ENCODE measurements at places on chromosomes 4 and X. TPM values are rescaled to one million over a fixed set of nuclear protein-coding genes. Genes with fewer than 3 reads are reported as not detected.

The NPY1R gene
- total RNA-seq = not detected

The CENPVL2 gene
- total RNA-seq = not detected

The TMEM35A gene
- total RNA-seq = not detected

The FRAS1 gene
- total RNA-seq = not detected

The TNIP3 gene
- total RNA-seq = 0.66 TPM

The IGFBP7 gene
- total RNA-seq = 0.45 TPM

The PFKFB1 gene
- total RNA-seq = 0.31 TPM

DNA sequence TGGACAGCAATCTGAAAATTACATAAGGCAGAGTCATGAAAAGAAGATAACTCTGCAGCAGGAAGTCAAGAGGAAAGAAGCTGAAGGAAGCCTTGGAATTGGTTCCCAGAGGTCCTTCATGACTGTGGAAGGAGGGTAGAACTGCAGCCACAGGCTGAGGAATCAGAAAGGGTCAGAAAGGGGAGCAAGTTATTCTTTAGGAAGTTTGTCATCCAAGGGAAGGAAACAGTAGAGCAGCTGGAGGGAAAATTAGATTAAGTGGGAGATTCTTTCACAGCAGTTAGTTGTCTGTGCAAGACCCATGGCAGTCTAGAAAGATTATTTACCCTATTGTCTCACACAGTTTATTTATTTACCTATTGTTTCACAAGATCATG lies 9.3 kb upstream of the ADH1C start:
- H3K4me1 ChIP-seq = no peaks in the 10 kb centered on the region
- no peaks in the 10 kb centered on the region for H3K27me3 ChIP-seq
- H3K4me3 ChIP-seq = no peak overlapping the region
- no peaks in the 10 kb centered on the region for H3K36me3 ChIP-seq
- no peak for DNase-seq

DNA sequence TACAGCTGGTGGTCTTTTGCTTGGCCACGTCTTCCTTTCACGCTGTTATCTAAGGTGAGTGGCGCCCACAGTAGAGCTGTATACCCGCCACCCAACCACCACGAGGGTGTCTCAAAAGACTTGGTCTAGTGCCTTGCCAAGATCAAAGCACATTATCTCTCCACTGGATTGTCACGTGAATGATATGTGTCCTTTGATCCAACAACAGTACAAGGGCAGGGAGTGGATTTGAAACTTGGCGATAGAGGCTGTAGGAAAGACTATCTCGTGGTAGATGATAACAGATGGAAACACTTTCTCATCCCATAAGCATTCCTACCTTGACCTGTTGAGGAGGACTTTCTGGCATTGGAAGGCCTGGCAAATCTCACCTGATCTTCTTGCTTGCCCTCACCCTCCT lies 37.7 kb upstream of the BCLAF3 start:
- H3K36me3 ChIP-seq = no peaks in the 10 kb centered on the region
- H3K27ac ChIP-seq = no peak overlapping the region
- no peaks in the 10 kb centered on the region for H3K4me1 ChIP-seq
- DNase-seq = no peak

- no peaks in the 10 kb centered on the region for H3K27me3 ChIP-seq
- no peaks in the 10 kb centered on the region for H3K4me1 ChIP-seq
- H3K27ac ChIP-seq = no peak overlapping the region
- no peaks in the 10 kb centered on the region for H3K36me3 ChIP-seq
Measured at GRCh38 chrX:127405946-127406345, 586.4 kb downstream of the PRR32 start.

DNA sequence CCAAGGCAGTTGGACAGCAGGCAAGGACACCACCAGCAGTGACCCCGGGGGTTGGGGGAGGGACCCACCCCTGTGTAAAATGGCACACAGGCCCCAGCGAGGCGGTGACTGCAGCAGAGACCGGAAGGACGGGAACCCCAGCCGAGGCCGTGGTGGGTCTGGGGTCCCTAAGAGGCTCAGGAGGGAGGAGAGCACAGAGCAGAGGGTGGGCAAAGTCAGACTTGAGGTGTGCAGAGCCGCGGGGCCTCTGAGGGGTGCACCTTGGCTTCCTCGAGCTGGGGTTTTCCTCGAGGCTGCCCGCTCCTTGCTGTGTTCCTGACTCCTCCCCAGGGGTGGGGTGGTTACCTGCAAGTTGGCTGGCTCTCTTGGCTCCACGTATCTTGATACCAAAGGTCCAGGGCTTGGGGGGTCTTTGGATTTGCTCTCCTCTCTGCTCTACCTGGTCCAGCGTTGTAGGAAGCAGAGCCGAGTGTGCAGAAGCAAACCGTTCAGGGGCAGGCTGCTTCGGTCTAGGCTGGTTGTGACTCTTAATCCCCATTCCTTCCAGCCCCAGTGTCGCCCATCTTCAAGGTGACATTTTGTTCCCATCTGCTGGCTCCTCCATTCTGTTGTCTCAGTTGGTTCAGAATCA lies 37.9 kb upstream of the SORCS2 start:
- peaks cover 2% of the 10 kb centered on the region for H3K27me3 ChIP-seq
- no peak for DNase-seq

DNA sequence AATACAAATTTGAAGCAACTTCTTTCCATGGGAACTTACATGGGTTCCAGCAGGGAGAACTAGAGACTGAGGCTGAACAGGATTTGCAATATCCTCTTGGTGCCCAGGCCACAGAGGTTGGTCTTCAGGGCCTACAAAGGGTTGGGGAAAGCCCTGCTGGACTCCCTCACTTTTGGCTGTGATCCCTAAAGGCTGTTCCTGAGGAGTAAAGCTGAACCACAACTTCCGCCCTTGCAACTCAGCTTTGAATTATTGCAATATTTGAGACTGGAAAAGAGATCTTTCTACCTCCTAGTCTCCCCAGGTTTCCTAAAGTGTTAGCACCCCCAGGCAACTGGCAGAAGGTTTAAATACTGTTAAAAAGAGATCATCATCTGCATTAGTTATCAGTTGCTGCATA lies 26.9 kb downstream of the DCHS2 start:
- no peaks in the 10 kb centered on the region for H3K27me3 ChIP-seq
- no peak for DNase-seq
- no peak overlapping the region for H3K27ac ChIP-seq

GRCh38 chr4:153453402-153453801 lies 12.8 kb upstream of the TMEM131L start:
- H3K4me3 ChIP-seq = no peak overlapping the region
- no peaks in the 10 kb centered on the region for H3K27me3 ChIP-seq
- peaks cover 13% of the 10 kb centered on the region for H3K4me1 ChIP-seq
- H3K36me3 ChIP-seq = no peaks in the 10 kb centered on the region

DNA sequence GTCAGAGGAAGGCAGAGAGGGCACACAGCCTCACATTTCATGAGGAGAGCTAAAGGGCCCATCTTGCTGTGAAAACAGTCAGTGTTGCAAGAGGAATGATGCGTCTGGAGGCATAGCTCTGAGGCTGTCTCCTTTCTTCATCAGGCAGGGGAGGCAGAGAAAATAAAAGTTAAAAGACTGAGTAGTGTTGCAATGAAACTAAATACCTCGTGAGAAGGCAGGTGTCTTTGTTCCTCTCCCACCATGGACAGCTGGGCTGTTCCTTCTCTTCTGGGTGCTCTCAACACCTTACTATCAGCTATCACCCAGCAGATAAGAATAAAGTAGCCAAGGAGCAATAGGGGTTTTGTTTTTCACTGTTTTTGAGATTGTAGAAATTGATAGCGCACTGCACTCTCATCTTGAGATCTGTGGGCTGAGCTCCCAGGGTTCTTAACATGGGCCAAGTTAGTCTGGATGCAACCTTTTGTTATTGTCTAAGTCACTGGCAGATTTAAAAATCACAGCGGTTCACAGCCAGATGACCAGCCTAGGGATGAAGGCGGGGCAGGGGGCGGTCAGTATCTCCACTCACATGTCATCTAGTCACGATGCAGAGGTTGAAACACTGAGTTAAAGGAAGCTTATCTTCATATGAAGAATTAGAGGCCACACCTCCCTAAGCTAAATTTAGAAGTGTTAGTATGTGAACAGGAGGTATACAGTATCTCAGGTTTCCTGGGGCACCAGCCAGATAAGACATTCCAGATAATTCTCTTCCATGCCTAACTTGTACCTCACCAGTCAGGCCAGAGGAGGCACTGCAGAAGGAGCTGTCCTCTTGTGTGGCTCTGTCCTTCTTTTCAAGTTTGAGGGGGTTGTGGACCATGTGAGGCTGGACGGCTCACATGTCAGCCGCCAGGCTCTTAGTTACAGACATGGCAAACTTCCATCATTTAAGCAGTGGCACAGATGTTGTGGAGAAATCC lies 36.9 kb downstream of the PARM1 start:
- H3K4me3 ChIP-seq = no peak overlapping the region
- H3K27ac ChIP-seq = no peak overlapping the region
- no peaks in the 10 kb centered on the region for H3K4me1 ChIP-seq
- no peaks in the 10 kb centered on the region for H3K27me3 ChIP-seq

DNA sequence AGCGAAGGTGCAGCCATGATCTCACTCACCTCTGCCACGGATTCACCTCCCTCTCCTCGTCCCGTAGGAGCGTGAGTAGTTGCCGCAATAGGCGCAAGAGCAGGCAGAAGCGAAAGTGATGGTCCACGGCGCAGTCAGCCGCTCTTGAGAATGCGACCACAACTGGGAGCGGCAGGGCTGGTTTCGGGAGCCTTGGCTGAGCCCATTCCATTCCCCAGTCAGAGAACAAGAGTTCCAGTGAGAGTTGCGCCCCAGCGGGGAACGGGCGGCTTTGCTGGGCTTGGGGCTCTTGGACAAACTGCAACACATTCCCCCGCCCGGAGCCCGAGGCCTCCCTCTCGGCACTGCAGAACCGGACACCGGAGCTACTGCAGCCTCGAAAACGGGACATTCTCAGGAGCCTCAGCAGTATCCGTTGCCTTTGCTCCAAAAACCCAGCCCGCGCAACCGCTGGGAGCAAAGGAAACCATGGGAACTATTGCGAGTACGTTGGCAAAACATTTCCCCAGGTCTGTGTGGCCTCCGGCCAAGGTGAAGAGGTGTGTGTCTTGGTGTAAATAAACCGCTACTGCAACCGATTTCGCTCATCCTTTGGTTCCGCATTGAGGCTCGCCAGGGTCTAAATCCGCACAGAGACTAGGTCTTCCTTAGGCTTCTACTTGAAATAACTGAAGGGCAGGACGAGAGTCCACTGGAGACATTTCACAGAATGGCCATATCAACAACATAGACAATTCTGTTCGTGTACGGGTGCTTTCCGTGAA lies 5.7 kb upstream of the ZBTB33 start:
- DNase-seq = peak; percentile 48
- H3K4me3 ChIP-seq = peak overlapping the region; percentile 90
- peaks cover under 1% of the 10 kb centered on the region for H3K36me3 ChIP-seq

DNA sequence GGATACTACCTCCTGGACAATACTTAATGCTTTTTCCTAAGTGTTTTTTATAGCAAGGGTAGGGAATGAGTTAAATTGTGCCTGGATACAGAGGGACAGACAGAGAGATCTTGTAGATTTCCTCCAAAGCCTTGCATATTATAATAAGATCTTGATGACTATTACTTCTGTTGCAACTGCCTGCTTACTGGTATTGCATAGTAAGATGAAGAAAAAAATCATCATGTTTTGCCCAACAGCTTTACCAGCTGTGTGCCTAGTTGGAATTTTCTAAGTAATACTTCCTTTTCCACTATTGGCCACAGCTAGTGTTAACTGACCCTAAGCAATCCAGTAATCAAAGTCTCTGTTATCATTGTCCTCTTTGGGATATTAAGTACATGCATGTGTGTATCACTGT lies 139.0 kb downstream of the DCK start:
- no peak for DNase-seq
- no peak overlapping the region for H3K27ac ChIP-seq
- H3K27me3 ChIP-seq = no peaks in the 10 kb centered on the region
- H3K4me3 ChIP-seq = no peak overlapping the region

DNA sequence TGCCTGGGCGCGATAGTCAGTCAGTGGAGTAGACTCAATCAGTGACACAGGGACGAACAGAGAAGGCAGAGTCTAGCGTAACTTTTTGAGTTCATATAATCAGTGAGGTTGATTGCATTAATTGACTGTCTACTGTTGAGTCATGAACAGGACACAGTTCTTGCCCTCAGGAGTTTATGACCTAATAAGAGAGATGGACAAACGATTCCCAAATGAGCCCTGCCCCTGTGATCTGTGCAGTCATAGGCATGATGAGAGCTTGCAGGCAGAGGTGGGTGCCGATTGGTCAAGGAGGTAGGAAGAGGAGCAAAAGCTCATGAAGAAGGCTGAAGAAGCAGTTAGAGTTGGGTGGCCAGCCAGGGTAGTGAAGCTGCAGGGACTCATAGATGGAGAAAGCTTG lies 57.1 kb downstream of the ADD1 start:
- DNase-seq = no peak
- peaks cover 3% of the 10 kb centered on the region for H3K4me1 ChIP-seq
- no peak overlapping the region for H3K27ac ChIP-seq
- H3K27me3 ChIP-seq = no peaks in the 10 kb centered on the region
- peaks cover 80% of the 10 kb centered on the region for H3K36me3 ChIP-seq
- no peak overlapping the region for H3K4me3 ChIP-seq

DNA sequence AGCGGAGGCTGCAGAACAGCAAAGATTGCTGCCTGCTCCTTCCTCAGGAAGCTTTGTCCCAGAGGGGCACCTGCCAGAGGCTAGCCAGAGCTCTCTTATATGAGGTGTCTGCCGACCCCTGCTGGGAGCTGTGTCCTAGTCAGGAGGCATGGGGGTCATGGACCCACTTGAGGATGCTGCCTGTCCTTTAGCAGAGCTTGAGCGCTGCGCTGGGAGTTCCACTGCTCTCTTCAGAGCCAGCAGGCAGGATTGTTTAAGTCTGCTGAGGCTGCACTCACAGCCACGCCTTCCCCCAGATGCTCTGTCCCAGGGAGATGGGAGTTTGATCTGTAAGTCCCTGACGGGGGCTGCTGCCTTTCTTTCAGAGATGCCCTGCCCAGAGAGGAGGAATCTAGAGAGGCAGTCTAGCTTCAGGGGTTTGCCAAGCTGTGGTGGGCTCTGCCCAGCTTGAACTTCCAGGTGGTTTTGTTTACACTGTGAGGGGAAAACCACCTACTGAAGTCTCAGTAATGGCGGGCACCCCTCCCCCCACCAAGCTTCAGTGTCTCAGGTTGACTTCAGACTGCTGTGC lies 10.9 kb downstream of the DCK start:
- H3K27me3 ChIP-seq = no peaks in the 10 kb centered on the region
- peak overlapping the region; percentile 48 for H3K27ac ChIP-seq
- H3K36me3 ChIP-seq = peaks cover 16% of the 10 kb centered on the region

DNA sequence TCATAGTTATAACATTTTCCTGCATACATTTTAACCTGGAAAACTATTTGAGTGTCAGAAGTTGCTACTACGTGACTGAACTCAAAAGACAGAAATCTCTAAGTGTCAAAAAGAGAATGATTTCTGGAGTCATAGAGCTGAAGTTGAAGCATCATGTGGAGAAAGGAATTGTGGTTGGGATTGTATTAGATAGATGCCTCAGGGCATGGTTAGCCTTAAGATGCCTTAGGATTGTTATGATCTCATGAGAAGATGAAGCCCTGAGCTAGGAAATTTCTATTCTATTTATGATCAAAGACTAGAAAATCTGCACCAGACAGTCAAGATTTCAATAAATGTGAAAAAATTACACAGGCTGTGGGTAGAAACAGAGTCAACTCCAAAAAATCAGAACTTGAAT lies 20.2 kb downstream of the EPGN start:
- no peak overlapping the region for H3K27ac ChIP-seq
- no peak for DNase-seq
- no peaks in the 10 kb centered on the region for H3K36me3 ChIP-seq
- H3K27me3 ChIP-seq = no peaks in the 10 kb centered on the region
- H3K4me1 ChIP-seq = no peaks in the 10 kb centered on the region

- H3K27me3 ChIP-seq = no peaks in the 10 kb centered on the region
- no peaks in the 10 kb centered on the region for H3K36me3 ChIP-seq
- H3K4me1 ChIP-seq = no peaks in the 10 kb centered on the region
- H3K4me3 ChIP-seq = no peak overlapping the region
- no peak overlapping the region for H3K27ac ChIP-seq
- DNase-seq = no peak
Measured at GRCh38 chrX:127568691-127569090, 483.5 kb downstream of the ACTRT1 start.
